ENCODE measurements at places on chromosomes 12 and 14.
A peak's percentile ranks its signal among the peaks of the same experiment; 100 is the strongest.

DNA sequence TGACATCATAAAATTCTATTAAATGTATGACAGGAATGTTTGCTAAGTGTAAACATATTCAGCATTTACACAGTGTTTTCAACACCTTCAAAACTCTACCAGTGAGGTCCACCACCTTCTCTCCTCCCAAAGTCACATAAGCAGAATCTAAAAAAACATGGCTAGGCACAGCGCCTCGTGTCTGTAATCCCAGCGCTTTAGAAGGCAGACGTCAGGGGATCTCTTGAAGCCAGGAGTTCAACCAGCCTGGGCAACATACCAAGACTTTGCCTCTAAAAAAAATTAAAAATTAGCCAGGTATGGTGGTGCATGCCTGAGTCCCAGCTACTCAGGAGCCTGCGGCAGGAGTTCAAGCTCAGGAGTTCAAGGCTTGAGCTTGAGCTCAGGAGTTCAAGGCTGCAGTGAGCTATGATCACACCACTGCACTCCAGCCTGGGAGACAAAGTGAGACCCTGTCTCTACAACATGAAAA, 30.0 kb downstream of the NUMB start:
- no peak for DNase-seq

- no peak for DNase-seq
Observed at GRCh38 chr12:85741046-85741445, 95.2 kb downstream of the RASSF9 start.

DNA sequence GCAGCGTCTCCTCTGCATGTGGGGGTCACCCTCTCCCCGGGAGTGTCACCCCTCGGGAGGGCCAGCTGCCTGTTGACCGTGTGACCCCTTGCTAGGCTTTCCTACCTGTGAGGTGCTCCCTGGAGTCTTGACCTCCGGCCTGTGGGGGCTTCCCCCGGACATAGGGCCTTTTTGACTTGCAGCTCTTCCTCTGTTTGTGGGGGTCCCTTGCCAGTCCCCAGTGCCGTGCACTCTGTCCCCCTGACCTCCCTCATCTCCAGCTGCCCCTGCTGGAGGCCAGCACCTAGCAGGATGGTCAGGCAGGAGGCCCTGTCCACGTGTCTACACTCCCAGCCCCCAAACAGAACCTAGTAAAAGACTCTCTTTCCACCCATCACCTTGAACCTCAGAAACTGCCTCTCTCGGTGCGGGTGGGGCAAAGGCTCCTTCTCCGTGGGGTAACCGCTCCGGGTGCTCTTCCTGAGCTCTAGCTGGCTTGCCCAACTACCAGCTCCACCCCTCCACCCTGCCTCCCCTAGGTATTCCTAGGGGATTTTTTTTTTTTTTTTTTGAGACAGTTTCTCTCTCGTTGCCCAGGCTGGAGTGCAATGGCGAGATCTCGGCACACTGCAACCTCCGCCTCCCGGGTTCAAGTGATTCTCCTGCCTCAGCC, 810 bp downstream of the AACS start:
- no peak for DNase-seq

GRCh38 chr14:81765651-81766275, 232.1 kb upstream of the SEL1L start:
- DNase-seq = peak; percentile 65

GRCh38 chr12:75602106-75602505, 90.7 kb upstream of the KRR1 start:
- no peak for DNase-seq

DNA sequence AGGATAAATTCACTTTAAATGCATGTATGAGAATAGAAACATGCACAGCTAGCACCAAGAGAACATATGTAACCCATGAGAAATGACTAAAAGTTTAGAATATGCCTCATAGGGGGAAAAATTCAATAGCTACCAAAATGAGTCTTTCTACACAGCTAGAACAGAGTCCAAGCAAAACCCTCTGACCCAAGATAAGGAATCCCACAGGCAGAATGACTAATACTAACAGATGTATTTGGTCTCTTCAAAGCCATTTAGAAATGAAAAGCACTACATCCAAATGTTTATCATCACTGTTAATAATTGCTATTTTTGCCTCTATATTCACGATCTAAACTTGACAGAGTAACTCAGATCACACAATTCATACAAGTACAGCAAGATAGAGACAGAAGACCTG, 44.0 kb downstream of the KICS2 start:
- DNase-seq = no peak

DNA sequence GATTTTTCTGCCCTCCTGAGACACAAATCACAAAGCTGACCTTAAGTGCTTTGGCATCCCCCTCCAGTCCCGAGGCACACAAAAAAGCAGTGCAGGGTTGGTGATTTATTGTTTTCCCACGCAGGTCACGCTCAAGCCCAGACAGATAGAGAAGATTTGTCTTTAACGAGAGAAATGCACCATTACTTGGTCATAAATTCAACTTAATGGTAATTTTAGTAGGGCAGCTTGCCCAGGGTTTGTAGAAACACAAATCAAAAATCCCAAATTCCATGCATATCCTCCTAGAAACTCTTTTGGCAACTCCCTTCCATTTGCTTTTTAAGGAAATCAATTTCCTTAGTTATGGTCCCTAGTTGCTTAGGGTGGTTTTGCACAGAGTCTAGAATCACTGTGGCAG, 132.6 kb downstream of the IGF1 start:
- no peak for DNase-seq

DNA sequence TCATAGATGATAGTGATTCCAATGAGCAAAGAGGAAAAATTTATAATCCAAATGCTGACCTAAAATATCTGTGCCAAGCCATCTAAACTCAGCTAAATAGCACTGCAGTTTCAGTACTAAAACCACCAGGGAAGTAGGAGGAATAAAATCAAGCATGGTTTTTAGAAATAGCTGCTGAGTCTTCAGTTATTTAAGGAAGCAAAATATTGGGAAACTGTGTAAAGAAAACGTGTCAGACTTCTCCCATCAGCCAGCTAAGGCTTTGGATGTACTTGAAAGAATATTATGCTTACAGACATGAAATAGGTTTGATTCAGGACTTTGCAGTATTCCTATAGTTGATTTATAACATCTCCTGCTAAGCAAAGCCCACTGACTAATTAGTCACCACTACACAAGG, 24.7 kb downstream of the CLEC2D start:
- DNase-seq = no peak

GRCh38 chr14:72736308-72736707, 157.6 kb downstream of the DPF3 start:
- DNase-seq = no peak

DNA sequence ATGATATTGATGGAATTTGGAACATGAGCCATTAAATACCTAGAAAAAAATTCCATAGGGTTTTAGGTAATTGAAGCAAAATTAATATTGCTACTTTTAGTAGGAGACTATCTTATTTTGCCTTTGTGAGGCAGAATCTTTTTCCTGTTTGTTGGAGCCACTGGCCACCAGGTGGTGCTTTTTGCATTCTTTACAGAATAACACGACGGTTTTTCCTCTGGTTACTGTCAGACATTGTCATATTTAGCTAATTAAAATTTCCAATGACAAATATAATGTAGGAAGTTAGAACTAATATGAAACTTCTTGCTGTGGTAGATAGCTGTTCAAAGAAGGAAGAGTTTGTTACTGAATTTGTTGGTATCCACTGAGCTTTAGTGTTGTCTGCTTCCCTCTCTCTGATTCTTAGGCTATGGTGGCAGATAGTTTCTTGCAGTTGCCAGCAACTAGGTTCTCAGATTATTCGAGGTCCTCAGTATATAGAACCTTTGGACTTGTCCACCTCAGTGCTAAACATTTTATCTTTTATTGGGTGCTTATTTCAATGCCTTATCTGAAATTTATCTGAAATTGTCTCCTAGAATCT, 25.7 kb downstream of the RAB21 start:
- peak; percentile 29 for DNase-seq

- DNase-seq = no peak
Observed at GRCh38 chr12:125202421-125202820, 137.2 kb downstream of the AACS start.

DNA sequence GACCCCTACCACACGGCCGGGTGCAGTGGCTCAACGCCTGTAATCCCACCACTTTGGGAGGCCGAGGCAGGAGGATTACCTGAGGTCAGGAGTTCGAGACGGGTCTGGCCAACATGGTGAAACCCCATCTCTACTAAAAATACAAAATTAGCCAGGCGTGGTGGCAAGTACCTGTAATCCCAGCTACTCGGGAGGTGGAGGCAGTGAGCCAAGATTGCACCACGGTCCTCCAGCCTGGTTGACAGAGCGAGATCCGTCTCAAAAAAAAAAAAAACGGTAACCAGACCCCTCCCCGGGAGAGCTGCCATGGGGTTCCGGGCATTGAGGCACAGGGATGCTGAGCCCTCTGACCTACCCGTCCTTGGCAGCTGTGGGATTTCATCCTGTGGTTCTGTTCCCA, 21.8 kb downstream of the BCL7A start:
- DNase-seq = no peak

DNA sequence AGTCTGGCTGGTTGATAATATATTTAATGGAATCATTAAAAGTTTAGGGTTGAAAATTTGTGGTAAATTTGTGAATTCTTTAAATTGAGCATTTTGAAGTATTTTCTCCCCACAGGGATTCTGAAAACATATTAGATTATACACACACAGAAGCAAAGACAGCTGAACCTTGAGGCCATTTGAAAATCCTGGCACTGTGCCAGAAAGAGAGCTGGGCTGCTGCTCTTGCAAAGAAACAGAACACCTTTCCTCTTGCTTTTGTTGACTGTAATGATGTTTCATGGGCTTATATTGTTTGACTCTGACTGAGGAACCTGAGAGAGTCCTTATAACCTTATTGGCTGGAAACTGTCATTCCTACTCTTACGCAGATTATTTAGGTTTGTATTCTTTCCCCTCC, 4.8 kb downstream of the RNF34 start:
- DNase-seq = no peak

DNA sequence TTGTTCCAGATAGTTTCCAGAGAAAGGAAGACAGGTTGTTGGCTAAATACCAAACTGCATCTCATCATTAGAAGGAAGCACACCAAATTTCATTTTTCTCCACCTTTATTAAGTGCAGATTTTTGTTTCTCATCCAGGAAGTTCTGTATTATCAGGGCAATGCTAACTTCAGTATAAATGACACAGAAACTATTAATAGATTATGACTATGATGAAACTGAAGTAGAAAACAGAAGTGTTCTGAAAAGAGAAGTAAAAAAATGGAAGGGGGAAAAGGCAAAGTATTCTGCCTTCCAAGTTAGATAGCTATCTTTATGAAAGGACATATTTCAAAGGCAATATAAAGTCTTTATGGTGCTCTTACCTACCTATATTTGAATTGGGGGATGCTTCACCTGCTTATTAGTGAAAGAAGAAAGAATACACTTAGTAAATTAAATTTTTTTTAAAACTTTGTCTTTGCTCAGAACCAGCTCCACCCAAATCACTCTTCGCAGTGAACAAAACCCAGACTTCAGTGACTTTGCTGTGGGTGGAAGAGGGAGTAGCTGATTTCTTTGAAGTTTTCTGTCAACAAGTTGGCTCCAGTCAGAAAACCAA, 223.9 kb downstream of the PTPRO start:
- no peak for DNase-seq

DNA sequence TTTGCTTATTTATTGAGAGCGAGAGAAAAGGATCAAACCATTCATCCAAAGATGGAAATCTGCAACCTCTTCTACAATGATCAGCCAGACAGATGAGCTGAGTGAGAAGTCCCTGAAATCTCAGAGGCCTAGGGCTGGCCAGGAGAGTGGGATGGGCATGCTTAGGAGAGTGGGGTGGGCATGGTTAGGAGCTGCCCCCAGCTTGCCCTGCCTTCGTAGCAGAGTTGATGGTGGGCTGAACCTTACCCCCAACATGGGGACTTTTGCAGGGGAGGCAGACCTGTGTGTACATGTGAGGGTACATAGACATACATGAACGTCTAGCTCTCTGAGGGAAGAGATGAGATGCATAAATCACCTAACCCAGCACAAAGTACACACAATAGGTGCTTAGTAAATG, 95.7 kb upstream of the ESRRB start:
- no peak for DNase-seq

All from T-helper 2 cell (primary cell).